ENCODE measurements at places on chromosomes 1 and 21.
A peak's percentile ranks its signal among the peaks of the same experiment; 100 is the strongest.

DNA sequence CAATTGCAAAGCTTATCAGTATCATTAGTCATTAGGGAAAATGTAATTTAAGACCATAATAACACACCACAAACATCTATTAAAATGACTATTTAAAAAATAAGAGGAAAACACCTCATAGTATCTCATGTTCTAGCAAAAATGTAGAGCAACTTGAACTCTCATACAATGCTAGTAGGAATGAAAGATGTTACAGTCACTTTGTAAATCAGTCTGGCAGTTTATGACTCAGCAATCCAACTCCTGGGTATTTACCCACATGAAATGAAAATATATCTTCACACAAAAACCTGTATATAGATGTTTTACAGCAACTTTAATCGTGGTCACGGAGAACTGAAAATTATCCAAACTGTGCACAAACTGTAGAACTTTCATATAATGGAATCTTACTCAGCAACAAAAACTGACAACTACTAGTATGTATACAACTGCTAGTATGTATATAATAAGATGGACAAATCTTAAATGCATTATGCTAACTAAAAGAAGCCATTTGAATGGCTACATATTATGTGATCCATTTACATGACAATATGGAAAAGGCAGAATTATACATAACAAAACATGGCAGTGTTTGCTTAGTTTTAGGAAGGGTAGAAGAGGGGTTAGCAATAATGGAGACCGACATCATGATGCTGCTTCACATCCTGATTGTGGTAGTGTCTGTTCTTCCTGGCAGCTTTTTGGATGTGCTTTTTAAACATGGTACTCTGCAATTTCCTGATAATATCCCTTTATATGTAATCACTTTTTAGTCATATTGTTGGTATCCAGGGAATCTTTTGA, 267.0 kb downstream of the KCTD3 start:
- DNase-seq: no peak

DNA sequence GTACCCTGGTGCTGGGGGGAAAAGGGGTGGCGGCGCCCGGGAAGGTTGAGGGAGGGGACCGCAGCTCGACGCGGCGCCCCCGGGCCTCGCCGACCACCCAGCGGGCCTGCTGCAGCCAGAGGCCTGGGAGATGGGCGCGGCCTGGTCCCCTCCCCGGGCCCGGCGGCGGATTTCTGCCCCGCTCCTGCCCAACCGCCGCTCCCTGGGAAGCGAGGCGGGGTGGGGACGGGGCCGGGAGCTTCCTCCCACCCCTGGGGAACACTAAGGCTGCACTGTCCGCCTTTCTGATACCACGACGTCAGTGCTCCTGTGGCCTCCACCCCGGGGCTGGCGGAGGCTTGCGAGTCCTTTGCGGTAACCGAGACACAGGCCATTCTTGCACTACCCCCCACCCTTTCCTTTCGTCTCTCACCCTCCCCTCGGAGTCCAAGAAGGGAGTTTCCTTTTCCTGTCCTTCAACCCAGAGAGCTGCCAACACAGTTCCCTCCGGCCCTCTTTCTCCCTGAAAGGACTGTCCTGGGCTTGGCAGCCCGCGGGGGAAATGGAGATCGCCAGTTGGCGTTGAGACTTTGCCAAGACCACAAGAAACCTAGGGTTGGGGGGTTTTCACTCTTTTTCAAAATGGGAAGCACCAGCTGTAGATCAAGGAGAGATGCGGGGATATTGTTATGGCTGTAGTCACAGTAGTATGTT, 742 bp downstream of the SH3GLB1 start:
- no peak for DNase-seq

DNA sequence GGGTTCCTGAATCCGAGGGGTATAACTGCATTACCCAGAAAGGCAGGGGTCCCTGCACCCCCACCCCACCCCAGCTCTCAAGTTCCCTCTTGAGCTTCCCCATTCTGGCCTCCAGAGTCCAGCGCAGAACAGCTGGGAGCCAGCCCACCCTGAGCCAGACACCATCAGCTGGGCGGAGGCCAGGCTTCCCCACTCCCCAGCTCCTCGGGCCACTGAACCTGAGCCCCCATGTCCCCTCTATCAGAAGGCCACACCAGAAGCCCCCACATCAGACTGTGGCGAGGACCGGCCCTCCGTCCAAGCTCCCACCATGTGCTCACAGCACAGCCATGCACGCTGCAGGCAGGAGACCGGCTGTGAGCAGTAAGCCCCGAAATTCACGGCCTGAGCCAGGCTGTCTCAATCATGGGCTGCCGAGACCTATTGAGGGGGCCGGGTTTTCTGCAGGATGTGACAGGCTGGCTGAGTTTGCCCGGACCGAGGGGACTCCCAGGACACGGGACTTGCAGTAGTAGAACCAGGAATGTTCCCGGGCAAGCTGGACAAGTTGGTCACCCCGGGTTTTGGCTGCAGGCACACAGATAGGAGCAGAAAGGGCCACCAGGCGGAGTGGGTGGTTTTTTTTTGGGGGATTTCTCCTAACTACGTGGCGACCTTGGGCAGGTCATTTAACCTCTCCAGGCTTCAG, 25.5 kb upstream of the TNFRSF1B start:
- DNase-seq: no peak

GRCh38 chr1:25615563-25616094, 962 bp upstream of the MAN1C1 start:
- DNase-seq: no peak

- no peak for DNase-seq
These were observed 51.4 kb downstream of the TP53BP2 start for GRCh38 chr1:223794136-223794880.

- no peak for DNase-seq
These were observed 52.1 kb downstream of the C4BPA start for GRCh38 chr1:207156095-207156494.

- no peak for DNase-seq
These were observed 631.6 kb upstream of the CAMK1G start for GRCh38 chr1:208951908-208952307.

DNA sequence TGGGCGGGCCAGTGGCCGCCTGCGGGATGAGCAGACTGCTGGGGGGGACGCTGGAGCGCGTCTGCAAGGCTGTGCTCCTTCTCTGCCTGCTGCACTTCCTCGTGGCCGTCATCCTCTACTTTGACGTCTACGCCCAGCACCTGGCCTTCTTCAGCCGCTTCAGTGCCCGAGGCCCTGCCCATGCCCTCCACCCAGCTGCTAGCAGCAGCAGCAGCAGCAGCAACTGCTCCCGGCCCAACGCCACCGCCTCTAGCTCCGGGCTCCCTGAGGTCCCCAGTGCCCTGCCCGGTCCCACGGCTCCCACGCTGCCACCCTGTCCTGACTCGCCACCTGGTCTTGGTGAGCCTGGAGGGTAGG, 2.1 kb downstream of the B4GALT2 start:
- no peak for DNase-seq

- no peak for DNase-seq
These were observed 12.8 kb downstream of the RHOU start for GRCh38 chr1:228748029-228748428.

GRCh38 chr1:59570524-59570923, 244.2 kb upstream of the HOOK1 start:
- peak; percentile 61 for DNase-seq

GRCh38 chr1:224684979-224685425, 68.9 kb downstream of the CNIH3 start:
- no peak for DNase-seq

DNA sequence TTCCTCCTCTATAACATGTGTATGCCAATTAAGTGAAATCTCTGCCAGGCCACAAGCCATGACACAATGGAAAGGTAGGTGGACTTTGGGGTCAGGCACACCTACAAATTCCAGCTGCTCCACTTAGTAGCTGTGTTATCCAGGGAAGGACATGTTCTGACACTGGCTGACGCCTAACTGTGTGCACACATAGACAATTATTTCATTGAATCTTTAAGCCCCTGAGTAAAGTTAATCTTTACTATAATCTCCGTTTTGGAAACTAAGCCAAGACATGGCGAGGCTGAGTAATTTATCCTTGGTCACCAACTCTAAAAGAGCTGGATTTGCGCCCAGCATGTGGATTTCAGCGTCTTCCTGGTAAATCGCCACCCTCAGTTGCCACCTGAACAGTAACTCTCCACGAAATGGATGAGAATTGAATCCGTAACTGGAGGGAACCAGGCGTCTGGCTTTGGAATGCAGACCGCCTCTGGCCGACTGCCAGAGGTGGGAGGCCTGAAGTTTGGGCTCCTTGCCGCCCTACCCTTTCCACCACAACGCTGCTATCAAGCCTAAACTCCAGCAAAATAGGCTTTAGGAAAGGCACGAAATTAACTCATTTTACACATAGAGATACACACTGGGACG, 888 bp upstream of the SNRPE start:
- no peak for DNase-seq

DNA sequence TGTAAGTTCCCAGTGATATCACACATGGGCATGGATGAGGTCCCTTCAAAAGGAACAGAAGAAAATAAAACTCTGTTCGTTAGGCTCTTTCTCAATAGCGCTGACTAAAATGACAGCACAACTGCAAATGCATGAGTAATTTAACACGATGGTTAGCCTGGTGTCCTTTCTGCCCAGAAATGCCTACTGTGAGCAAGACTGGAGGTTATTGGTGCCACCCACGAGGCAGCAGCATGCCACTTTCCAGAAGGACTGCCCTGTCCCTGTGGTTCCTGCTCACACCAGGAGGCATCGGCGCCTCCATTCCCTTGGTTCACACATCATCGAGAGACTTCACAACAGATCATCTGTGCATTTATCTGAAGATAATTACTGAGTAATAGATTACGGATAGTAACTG, 26.2 kb downstream of the VPS26C start:
- no peak for DNase-seq

- DNase-seq: no peak
These were observed 33.3 kb downstream of the MAEL start for GRCh38 chr1:167022384-167022783.

DNA sequence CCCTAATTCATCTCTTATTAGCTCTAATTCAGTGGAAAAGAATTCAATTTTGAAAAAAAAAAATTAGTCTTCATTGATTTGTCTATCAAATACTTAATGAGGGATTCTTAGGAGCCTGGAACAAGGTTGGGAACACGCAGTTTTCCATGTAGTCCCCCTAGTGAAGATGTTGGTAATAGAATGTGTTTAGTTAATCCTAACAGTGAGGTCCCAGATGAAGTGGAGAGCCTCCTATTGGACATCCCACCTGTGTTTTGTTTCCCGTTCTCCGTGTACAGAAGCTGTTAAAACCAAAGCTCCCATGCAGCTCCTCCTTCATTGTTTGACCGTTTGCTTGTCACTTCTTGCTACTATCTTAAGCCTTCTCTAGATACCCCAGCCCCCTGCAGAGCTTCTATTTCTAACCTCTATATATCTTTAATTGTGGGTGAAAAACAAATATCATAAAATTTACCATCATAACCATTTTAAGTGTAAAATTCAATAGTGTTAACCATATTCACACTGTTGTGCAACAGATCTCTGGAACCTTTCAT, 67.5 kb downstream of the PCNX2 start:
- no peak for DNase-seq

- no peak for DNase-seq
These were observed 21.2 kb downstream of the PCAT6 start for GRCh38 chr1:202831906-202832305.

GRCh38 chr1:87638636-87639035, 310.0 kb downstream of the LMO4 start:
- DNase-seq: no peak

DNA sequence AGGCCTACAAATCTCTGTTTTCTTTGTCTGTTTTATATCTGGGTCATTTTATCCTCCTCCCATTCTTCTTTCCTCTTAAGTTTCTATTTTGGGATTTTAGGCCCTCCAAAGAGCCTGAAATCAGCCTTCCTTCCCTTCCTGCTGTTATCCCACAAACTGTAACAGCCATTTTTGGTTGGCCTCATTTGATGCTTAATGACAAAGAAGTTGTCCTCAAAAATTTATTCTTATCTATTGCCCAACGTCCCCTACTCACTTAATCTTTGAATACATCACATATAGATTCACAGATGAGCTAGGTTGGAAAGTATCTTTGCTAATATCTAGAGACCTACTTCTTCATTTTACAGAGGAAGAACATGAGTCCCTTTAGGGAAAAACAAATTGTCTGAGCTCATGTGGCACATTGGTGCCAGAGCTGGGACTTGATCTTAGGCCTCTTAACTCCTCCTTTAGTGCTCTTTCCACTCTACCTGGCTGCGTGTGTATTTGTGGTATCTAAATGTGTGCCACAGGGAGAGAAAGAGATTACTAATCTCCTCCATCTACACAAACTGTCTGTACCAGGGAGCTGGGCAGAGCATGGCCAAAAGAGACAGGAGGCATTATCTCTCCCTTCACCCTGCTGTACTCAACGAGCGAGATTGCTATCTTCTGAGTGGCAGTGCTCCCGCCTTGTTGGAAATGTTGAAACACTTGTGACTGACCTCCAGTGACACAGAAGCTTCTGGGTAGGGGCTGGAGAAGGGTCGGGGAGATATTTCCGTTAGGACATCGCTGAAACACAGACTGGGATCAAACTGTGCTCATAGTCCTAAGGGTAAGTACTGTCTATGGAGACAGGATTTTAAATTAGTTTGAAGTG, 30.1 kb downstream of the RHEX start:
- no peak for DNase-seq

DNA sequence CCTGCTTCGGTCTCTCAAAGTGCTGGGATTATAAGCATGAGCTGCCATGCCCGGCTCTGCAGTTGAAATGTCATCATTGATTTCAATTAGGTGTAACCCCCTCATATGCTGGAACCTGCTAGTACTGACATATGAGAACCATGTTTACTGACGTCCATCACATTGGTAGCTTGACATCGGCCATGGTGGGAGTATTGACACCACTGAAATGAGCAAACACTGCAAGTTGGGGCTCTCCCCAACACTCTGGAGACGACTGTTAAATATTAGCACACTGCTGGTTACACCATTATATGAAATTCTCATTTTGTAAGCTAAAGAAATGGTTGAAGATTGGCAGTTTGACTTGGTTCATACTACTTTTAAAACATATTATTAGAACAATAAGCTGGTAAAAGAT, 63.7 kb downstream of the CNST start:
- DNase-seq: no peak

GRCh38 chr1:170556917-170557316, 25.0 kb downstream of the GORAB start:
- DNase-seq: no peak

- no peak for DNase-seq
These were observed 9.4 kb downstream of the DYRK1A start for GRCh38 chr21:37375866-37376574.

- DNase-seq: no peak
These were observed 973 bp downstream of the SDF4 start for GRCh38 chr1:1230656-1231399.

DNA sequence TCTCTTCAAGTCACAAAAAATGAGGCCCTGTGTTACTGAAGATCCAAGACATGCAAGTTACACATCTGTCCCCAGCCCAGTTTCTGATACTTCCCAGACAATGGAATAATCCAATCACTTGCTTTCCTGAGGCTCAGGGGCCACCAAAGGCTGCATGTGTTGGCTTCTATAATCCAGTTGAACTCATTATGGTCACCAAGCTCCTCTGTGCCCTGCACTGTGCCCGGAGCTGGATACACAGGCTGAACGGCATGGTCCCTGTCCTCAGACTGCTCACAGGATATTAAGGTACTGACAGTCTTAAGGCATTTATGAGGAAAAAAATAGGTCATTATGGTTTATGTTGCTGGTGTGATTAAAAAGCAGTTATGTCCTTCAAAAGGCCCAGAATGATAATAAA, 117.0 kb upstream of the SYT6 start:
- DNase-seq: no peak

- DNase-seq: no peak
These were observed 46.4 kb downstream of the BEND5 start for GRCh38 chr1:48730164-48730910.

- DNase-seq: no peak
These were observed 588.3 kb upstream of the USP24 start for GRCh38 chr1:55803429-55803828.

GRCh38 chr1:204093421-204093717, 20.5 kb downstream of the SOX13 start:
- no peak for DNase-seq
